Uterine smooth muscle cell (primary cell): ENCODE measurements at places on chromosomes 4 and X. TPM values are rescaled to one million over a fixed set of nuclear protein-coding genes. Genes with fewer than 3 reads are reported as not detected.

Gene ADGRL3
- 0.11 and 0.12 TPM in 2 replicates for total RNA-seq

Gene SRPX
- total RNA-seq: 154 and 172 TPM in 2 replicates

Gene FAT1
- total RNA-seq: 76.7 and 159 TPM in 2 replicates

Gene GSX2
- 0.12 TPM in 1 of 2 replicates, not detected in the other for total RNA-seq

Gene NAT8L
- total RNA-seq: under 0.01 and 0.12 TPM in 2 replicates

Gene OPRPN
- not detected in 2 replicates for total RNA-seq

Gene DNASE1L1
- total RNA-seq: 31.5 and 54.7 TPM in 2 replicates

Gene SMIM10L2A
- total RNA-seq: 0.11 and 0.50 TPM in 2 replicates

Gene NDST4
- total RNA-seq: 0.12 and 0.66 TPM in 2 replicates

Gene GLUD2
- 1.2 and 2.0 TPM in 2 replicates for total RNA-seq

Gene SMR3B
- not detected in 2 replicates for total RNA-seq

Gene CLCN4
- total RNA-seq: 0.62 and 0.77 TPM in 2 replicates

Gene MAMLD1
- total RNA-seq: 0.25 and 0.44 TPM in 2 replicates
